Cardiac septum (tissue), 1 donor: ENCODE measurements at places on chromosomes 7 and 10. TPM values are rescaled to one million over a fixed set of nuclear protein-coding genes. Genes with fewer than 3 reads are reported as not detected.

Gene PLAC9
- 30.4 TPM for total RNA-seq

Gene GSTO2
- total RNA-seq = 0.67 TPM

Gene SUFU
- total RNA-seq = 6.1 TPM

Gene RELN
- 0.57 TPM for total RNA-seq

Gene LIPF
- total RNA-seq = not detected

Gene FRA10AC1
- total RNA-seq = 21.1 TPM

Gene CUZD1
- total RNA-seq = 0.35 TPM

Gene HACD1
- 213 TPM for total RNA-seq

Gene CCDC146
- 4.3 TPM for total RNA-seq

Gene ERV3-1
- total RNA-seq = 9.6 TPM

Gene OR2A42
- total RNA-seq = not detected

Gene SLC26A5
- not detected for total RNA-seq

Gene ARMS2
- total RNA-seq = 0.92 TPM

Gene CYP3A5
- total RNA-seq = 0.13 TPM

Gene SLC29A4
- total RNA-seq = 2.7 TPM

Gene HYAL4
- 0.32 TPM for total RNA-seq

Gene FKBP6
- not detected for total RNA-seq

Gene CTAGE15
- total RNA-seq = not detected

Gene OR2A12
- not detected for total RNA-seq

Gene GBX1
- total RNA-seq = 0.57 TPM

Gene OR2A1
- 0.19 TPM for total RNA-seq

Gene GIMAP7
- 13.0 TPM for total RNA-seq

Gene ABCC2
- 0.30 TPM for total RNA-seq

Gene SFRP5
- total RNA-seq = 3.2 TPM

Gene SLC39A12
- total RNA-seq = not detected

Gene BTBD16
- total RNA-seq = not detected

Gene CDH23
- total RNA-seq = 9.3 TPM

Gene AKR1B15
- total RNA-seq = not detected

Gene PLAU
- 15.3 TPM for total RNA-seq

Gene ZKSCAN5
- total RNA-seq = 7.0 TPM

Gene ZNF736
- 6.8 TPM for total RNA-seq

Gene CAMK2B
- total RNA-seq = 149 TPM

Gene ASB10
- 17.3 TPM for total RNA-seq

Gene SPACDR
- total RNA-seq = 1.1 TPM

Gene LOXL4
- 17.9 TPM for total RNA-seq

Gene GIMAP2
- total RNA-seq = 3.1 TPM

Gene OPN4
- total RNA-seq = not detected

Gene CCDC201
- not detected for total RNA-seq

Gene FOXI2
- total RNA-seq = 0.24 TPM

Gene COL1A2
- 170 TPM for total RNA-seq

Gene LBX1
- total RNA-seq = 0.13 TPM

Gene EEPD1
- total RNA-seq = 6.6 TPM

Gene DGKI
- total RNA-seq = 7.5 TPM
